NCI-H2081 treated with DMSO at 0.1 percent for 48 hours (cell line): ENCODE measurements at places on chromosomes 11 and 22.

GRCh38 chr11:69644962-69645675 is 4.2 kb downstream of the CCND1 start:
- DNase-seq, result no peak

- DNase-seq, result no peak
Observed at GRCh38 chr22:30890686-30891442, 77.7 kb downstream of the MORC2 start.

DNA sequence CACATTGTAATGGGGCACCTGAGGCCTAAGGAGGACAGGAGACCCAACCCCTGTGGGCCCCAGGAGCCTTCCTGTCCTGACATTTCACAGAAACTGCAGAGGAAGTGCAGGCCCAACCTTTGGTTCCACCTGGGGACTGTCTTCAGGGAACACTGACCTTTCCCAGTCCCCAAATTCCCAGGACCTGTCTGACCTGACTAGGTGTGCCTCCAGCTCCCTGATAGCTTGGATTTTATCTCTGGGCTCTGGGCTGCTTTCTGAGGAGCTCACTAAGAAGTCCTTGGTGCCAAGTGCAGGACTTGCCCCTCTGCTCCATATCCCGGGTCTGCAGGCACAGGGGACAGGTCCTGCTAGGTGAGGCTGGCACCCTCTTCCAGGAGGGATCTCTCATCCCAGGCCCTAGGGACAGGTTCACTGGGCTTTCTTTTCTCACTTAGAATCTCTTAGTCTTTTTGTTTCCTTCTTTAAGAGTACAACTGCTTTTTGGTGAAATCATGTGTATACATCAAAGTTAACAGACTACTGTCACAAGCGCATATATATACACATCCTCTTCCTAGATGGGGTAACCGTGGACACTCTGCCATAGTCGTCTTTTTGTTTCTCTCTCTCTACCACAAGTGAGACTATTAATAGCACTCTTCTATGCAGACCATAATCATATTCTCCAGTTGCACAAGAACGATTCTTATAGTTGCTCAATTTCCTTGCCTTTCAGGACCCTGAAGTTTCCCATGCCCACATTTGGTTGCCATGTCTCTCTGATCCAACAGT is 72.0 kb upstream of the IGLL5 start:
- DNase-seq, result no peak

DNA sequence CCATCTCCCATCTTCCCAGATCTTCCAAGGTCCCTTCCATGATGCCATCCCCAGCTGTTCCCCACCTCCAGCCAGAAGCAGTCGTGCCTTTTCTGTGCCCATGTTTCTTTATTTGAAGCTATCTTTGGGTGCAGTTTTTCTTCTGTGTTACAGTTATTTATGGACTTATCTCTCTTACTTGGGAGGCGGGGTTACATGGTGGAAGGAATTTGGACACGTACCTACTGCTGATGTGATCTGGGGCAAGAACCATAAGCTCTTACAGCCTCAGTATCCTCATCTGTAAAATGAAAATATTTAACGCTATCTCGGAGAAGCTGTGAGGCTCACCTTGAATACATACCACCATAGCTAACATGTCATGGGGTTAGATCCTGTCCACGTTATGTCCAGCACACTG is 98.9 kb downstream of the ZBTB16 start:
- DNase-seq, result no peak

DNA sequence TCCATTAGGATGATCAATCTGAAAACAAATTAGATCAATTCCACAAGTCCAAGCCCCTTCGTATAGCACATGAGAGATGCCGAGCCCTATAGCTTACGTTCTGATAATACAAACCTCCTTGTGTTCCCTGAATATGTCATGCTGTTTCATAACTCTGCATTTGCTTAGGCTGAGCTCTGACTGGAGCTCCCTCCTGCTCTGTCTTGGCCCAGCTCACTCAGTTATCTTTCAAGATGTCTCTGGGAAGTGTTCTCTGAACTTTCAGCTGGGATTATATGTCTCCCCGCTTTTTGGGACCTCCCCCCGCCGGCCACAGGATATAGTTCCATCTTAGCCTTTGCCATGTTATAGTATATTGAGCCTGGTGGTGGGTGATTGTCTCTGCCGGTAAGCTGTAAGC is 44.0 kb downstream of the FDX1 start:
- no peak for DNase-seq

DNA sequence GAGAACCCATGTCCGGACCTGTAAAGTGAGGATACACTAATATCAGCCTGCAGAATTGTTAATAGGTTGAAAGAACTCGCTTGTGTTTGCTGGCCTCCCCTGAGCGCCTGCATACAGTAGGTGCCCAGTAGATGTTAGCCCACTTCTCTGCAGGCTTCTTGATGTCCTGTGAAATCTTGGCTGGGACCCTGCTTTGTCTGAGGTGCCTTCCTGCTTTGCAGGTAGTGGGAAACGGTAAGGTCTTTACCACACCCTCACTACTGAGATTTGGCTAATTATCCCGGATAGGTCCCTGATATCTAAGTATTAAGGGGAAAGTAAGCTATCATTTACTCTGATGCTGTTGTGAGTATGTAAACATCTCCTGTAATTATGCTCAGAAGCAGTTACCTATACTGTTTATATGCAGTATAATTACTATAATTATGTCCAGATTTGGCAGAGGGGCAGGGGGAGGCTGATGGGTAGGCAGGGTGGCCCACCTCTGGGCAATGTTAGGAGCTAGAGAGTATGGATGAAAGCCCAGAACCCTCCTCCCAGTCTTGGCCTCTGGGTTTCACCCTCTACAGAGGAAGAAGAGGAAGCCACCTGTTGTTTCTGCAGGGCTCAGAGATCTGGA is 1.2 kb upstream of the ARRB1 start:
- DNase-seq, result peak; percentile 57

DNA sequence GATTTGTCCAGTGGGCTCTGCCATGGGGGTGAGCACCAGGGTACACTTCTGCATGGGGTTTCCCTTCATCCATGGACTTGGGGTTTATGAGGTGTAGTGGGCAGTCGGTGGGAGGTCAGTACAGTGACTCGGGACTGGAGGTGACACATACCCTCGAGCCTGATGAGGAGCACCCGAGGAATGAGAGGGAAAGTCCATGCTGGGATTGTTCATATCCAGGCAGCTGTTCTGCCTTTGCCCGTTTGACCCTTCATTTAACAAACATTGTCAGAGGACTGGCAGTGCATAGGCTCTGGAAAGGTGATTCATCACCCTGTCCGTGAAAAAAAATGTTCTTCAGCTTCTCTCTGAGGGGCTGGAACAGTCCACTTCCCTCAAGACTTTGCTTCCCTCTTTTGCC is 2.7 kb downstream of the NAV2 start:
- DNase-seq, result no peak

DNA sequence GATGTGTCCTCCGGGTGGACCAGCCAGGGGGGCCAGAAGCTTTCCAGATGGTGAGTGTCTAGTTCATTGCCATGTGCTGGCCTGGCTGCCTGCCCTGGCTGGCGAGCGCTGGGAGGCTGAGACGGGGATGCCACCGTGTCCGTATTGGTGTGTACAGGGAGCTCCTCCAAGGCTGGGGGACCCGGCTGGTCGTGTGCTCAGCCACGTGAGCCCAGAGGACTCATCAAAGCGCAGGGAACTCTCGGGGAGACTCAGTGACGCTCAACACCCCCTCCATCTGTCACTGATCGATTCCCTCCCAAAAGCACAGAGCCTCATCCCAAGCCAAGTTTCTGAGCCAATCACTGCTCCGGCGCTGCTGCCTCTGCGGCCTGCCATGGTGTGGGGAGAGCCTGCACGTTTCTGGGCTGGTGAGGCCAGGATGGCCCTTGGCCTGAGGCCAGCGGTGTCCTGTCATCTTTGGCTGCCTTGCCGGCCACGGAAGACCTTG is 423.7 kb downstream of the SHANK2 start:
- DNase-seq, result no peak

GRCh38 chr11:102572554-102573220 is 42.1 kb upstream of the MMP7 start:
- no peak for DNase-seq

DNA sequence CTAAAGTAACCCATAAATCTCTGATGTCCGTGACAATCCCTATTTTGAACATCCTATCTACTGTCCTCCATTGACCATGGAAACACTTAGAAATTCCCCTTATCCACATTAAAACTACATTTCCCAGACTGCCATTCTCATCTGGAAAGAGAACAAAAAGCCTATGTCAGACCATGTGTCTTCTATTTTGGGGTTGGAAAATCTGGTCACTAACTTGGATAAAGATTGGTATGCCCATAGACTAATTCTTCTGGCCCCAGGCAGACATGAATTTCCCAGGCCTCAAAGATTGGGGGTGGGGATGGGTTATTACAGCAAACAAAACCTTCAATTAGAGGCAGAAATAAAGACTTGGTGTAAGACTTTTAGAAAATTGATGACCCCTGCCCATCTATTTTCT is 30.9 kb upstream of the CREB3L1 start:
- DNase-seq, result no peak

DNA sequence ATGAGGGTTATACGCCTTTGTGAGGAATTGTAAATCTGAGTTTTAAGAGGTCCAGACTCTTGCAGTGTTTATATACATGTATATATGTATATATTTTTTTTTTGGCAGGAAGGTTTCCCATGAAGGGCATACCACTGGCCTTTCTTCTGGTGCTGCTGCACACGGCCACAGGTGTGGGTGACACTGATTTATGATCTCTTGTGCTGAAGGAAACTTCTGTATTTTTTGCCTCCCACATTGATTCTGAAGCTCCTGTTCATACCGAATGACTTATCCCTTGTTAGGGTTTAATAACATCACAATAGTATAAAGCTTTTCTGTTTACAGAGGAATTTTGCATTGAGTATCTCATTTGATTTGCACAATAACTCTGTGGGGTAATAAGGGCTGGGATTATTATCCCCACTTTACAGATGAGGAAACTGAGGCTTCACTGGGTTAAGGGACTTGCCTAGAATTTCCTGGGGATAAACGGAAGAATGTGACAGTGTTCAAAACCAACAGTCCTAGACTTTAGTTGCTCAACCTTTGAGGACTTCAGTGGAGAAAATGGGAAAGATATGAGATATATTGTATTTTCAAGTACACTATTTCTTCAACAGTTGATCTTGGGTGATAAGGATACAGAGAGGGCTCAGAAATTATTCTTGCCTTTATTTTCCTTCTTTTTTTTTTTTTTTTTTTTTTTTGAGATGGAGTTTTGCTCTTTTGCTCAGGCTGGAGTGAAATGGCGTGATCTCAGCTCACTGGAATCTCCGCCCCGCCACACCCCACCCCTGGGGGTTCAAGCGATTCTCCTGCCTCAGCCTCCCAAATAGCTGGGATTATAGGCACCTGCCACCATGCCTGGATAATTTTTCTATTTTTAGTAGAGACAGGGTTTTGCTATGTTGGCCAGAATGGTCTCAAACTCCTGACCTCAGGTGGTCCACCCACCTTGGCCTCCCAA is 70.1 kb downstream of the MICAL2 start:
- DNase-seq, result no peak

DNA sequence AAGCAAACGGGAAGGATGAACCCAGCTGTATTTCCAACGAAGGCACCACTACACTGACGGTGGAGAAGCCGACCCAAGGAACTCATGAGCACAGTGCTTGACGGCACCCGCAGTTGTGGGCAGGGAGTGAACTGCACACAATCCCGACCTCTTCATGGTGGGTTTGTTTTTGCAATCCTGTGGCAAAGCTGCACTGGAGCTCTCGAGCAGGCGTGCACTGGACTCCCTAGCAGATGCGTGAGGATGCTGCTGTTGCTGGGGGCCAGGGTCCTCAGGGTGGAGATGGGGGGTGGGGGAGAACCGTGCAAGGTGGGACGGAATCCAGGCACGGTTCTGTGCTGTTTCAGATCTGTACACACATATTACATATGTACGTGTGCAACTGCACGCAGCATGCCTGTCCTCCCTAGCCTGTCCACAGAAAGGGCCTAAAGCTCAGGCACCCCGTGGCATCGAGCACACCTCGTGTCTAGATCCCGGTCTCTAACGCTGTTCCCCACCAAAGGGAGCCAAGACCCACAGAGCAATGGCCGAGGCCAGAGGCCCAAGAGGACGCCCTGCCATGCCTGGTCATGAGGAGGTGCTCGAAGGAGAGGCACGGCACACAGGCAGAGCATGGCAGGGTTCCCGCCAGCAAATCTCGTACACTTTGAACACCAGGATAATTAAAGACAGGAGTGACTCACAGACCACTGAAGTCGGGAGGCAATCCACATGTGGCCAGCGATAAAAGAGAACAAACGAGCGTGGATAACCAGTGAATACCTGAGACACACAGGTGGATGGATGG is 17.6 kb downstream of the ALG12 start:
- no peak for DNase-seq

- DNase-seq, result no peak
Observed at GRCh38 chr11:96259134-96259830, 83.7 kb downstream of the MAML2 start.

DNA sequence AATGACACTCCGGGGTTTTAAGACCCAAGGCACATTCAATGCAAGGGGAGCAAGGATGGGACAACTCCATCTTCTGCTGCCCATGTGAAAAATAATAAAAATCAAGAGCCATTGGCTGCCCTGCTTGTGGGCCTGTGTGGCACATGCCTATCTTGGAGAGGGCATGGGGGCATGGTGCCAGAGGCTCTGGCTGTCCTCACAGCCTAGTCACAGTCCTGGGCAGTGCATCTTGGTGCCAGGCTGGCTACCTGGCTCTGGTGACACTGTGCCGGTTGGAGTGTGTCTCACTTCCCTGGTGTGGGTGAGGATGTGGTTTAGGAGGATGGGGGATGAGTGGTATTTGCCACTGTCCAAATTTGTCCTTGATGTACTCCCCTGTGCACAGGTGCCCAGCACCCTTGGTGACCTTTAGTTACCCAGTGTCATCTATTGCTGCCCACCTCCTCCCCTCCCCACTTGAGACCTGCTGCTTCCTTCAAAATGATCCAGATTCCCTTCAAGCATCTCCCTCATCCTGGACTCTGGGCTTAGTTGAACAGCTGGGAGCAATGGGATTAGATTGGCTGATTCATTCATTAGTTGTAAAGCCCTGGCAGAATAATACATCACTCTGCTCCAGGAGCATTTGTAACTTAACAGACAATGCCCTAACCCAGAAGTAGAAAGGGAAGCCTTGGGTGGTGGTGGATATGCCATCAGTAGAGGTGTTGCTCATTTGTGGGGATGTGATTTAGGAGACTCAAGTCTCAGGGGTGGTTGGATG is 4.6 kb downstream of the TMEM86A start:
- no peak for DNase-seq

GRCh38 chr11:47409440-47410369 is 1.3 kb downstream of the SLC39A13 start:
- no peak for DNase-seq

DNA sequence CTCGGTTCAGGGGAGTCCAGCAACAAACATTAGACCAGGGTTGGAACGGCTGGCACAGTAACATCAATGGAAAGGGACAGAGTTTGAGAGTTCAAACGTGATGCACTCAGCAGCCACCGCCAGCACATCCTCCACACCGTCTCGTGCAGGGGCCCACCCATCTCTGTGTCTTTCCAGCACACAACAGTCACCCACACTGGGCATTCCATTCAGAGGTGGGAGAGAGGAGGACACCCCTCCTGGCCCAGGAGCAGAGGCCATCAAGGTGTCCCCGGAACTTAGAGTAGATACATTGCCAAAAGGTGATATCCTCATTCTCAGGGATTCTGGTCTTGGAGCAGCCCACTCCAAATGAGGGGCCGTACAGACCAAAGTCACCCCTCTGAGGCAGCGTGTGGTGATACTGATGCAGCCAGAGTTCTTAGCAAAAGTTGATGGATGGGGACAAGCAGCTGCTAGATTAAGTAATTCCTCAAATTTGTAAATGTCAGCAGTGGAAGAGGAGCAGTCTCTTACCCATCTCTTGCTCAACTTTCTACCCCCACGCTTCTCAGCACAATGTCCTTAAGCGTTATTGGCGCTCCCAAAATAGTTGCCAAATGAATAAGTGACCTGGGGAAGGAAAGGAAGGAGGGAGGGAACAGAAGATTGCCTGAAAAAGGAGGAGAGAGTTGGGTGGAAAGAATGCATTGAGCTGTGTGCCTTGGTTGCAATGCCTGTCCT is 5.5 kb downstream of the SNAP29 start:
- DNase-seq, result no peak
